ENCODE measurements at places on chromosomes 12 and 14.

- no peaks in the 10 kb centered on the region for H3K4me1 ChIP-seq
- H3K4me3 ChIP-seq, result no peak overlapping the region
- H3K36me3 ChIP-seq, result no peaks in the 10 kb centered on the region
- DNase-seq, result no peak
- no peaks in the 10 kb centered on the region for H3K27me3 ChIP-seq
Observed at GRCh38 chr12:17949558-17950141, 140.3 kb downstream of the RERGL start.

- H3K36me3 ChIP-seq, result no peaks in the 10 kb centered on the region
- peaks cover 10% of the 10 kb centered on the region for H3K4me1 ChIP-seq
- no peak overlapping the region for H3K4me3 ChIP-seq
- H3K27me3 ChIP-seq, result peaks cover 14% of the 10 kb centered on the region
- no peak overlapping the region for H3K27ac ChIP-seq
Observed at GRCh38 chr12:116637589-116638150, 78.5 kb downstream of the MAP1LC3B2 start.

DNA sequence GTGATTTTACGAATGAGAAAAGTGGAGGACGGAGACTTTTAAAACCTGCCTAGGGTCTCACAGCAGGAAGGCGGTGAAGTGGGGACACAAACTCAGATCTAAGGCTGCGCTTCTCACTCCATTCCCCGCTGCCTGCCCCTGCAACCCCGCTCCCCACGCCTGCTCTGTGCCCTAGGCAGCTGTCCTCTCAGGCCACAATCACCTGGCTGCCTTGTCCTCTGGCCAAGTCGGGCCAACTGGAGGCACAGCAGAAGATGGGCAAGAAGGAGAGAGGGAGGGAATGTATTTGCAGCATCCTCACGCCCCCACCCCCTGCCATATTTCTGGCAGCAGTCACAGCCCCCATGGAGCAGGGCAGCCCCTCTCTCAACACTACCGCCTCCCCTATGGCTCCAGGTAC, 94.9 kb downstream of the CHGA start:
- no peaks in the 10 kb centered on the region for H3K27me3 ChIP-seq
- H3K36me3 ChIP-seq, result peaks cover 8% of the 10 kb centered on the region
- H3K4me1 ChIP-seq, result peaks cover 25% of the 10 kb centered on the region
- peak overlapping the region; percentile 25 for H3K27ac ChIP-seq
- DNase-seq, result no peak

GRCh38 chr12:66438601-66439000, 136.3 kb downstream of the HELB start:
- H3K27ac ChIP-seq, result no peak overlapping the region
- H3K36me3 ChIP-seq, result no peaks in the 10 kb centered on the region
- no peak for DNase-seq
- H3K4me1 ChIP-seq, result no peaks in the 10 kb centered on the region
- H3K27me3 ChIP-seq, result no peaks in the 10 kb centered on the region
- H3K4me3 ChIP-seq, result no peak overlapping the region

DNA sequence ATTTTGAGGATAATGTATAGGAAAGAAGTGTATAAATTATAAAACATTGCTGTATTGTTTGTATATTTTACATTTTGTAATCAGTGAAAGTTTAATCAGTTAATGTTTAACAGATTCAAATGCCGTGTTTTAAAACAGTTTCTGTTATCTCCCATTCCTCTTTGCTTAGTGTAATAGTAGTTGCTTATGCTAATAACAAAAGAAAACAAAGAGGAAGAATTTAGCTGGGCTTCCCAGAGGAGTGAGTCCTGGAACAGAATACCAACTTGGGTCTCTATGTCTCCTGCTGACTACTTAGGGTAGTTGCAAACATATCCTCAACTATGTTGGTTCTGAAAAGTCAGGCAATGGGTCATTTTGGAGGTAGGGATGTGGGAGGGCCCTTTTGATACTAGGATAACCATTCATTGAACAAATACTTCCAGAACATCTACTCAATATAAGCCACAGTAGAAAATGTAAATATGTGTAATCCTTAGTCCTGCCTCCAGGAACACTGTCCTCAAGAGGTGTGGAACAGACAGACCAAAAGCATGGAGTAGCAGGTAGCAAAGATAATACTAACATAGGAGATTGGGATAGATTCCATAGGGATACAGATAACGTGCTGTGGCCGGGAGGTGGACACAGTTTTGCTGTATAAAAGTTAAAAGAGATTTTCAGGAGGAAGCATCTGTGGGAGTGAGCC, 36.1 kb upstream of the EVL start:
- peaks cover 8% of the 10 kb centered on the region for H3K27me3 ChIP-seq
- no peak overlapping the region for H3K4me3 ChIP-seq
- H3K27ac ChIP-seq, result no peak overlapping the region

- DNase-seq, result no peak
- peaks cover 4% of the 10 kb centered on the region for H3K27me3 ChIP-seq
- H3K4me1 ChIP-seq, result peaks cover 8% of the 10 kb centered on the region
- H3K36me3 ChIP-seq, result no peaks in the 10 kb centered on the region
Observed at GRCh38 chr12:70661466-70662161, 24.4 kb upstream of the PTPRB start.

DNA sequence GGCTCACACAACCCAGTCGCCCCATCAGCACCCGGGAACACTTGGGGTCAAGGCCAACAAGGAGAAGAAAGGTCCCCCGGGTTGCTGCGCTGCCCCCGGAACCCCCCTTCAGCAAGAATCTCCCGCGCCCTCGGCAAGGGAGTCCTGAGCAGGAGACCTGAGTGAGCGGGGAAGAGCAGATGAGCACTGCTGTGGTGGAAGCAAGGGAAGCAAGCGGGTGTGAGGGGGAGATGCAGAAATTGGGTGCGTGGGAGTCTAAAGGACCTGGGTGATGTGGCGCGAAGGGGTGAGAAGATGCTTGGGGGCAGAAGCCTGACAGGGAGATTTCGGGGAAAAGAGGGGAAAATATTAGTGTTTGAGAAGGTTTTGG, 105.5 kb upstream of the PRB2 start:
- H3K36me3 ChIP-seq, result peaks cover 9% of the 10 kb centered on the region
- H3K4me3 ChIP-seq, result no peak overlapping the region
- H3K27me3 ChIP-seq, result peaks cover 25% of the 10 kb centered on the region
- no peak overlapping the region for H3K27ac ChIP-seq
- DNase-seq, result no peak

- no peak for DNase-seq
- peaks cover 3% of the 10 kb centered on the region for H3K4me1 ChIP-seq
- H3K4me3 ChIP-seq, result no peak overlapping the region
- no peaks in the 10 kb centered on the region for H3K36me3 ChIP-seq
- H3K27me3 ChIP-seq, result no peaks in the 10 kb centered on the region
- no peak overlapping the region for H3K27ac ChIP-seq
Observed at GRCh38 chr12:24909667-24910066, 39.2 kb downstream of the BCAT1 start.

GRCh38 chr12:38788106-38788505, 117.3 kb downstream of the CPNE8 start:
- H3K4me1 ChIP-seq, result no peaks in the 10 kb centered on the region
- no peak overlapping the region for H3K4me3 ChIP-seq
- H3K27me3 ChIP-seq, result no peaks in the 10 kb centered on the region
- no peak overlapping the region for H3K27ac ChIP-seq
- H3K36me3 ChIP-seq, result peaks cover 2% of the 10 kb centered on the region

- no peaks in the 10 kb centered on the region for H3K36me3 ChIP-seq
- H3K27ac ChIP-seq, result no peak overlapping the region
- no peak for DNase-seq
- H3K4me3 ChIP-seq, result no peak overlapping the region
Observed at GRCh38 chr14:79842270-79842669, 369.0 kb downstream of the DIO2 start.

DNA sequence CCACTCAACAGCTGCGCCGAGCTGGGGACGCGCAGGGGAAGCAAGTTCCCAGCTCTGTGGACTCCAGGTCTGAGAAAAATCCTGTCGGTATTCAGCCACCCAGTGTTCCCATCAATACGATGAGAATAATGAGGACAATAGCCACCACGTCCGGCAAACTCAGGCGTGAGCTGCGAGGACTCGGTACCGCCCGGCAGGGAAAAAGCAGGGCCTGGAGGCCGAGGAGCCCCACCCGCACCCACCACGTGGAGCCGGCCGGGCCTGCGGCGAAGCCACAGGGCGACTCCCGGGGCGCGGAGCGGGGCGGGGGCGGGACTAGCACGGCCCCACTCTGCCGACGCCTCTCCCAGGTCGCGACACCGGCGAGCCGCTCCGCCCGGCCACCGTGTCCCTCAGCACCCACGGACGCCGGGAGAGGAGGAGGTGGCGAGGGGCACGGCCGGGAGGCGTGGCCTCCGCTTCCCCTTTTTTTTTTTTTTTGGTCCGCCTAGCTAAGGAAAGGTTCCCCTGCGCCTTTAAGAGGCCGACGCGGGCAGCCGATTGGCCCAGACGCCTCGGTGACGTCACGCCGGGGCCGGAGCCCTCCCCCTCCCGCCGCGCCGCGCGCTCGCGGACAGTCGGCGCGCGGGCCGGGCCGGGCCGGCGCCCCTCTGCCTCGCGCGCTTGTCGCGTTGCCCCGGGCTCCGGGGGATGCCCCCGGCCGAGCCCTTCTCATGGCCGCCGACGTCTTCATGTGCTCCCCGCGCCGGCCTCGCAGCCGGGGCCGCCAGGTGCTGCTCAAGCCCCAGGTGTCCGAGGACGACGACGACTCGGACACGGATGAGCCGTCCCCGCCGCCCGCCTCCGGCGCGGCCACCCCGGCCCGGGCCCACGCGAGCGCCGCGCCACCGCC, at the start of gene MLXIP:
Gene MLXIP, plus strand, starts transcription at position 616 of the 892 bp plus-strand sequence. Its CDS starts 98 bp downstream, at position 714.
- H3K27me3 ChIP-seq, result no peaks in the 10 kb centered on the region
- H3K4me1 ChIP-seq, result peaks cover 39% of the 10 kb centered on the region
- peak within 1 kb of the TSS; percentile 82 for H3K27ac ChIP-seq
- DNase-seq, result peak; percentile 87
- peak within 1 kb of the TSS; percentile 93 for H3K4me3 ChIP-seq

DNA sequence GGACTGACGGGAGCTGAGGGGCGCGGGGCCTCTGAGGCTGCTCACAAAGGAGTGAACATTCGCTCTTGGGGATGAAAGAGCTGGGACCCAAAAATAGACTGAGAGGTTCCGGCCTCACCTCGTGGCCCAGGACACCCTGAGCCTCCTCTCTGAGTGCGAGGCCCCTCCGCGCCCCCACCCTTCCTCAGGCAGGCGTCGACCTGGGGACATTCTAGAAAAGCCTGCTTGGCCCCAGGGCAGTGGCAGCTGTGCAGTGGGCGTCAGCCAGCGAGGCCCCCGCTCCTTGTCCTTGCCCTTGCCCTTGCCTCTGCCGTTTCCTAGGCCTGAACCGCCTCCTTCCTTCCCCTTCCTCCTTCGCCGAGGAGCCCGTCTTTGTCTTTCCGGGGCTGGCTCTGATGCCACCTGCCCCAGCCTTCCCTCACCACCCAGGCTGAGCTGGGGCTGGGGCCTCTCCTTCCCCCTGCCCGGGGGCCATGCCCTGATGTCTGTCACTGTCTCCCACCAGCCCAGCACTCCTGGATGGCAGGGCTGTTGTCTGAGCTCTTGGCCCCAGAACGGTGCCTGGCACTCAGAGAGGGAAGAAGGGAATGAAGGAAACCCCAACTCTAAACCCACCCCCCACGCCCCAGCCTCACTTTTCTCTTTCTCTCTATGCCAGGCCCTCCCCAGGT, 208.2 kb upstream of the RTL1 start:
- no peaks in the 10 kb centered on the region for H3K4me1 ChIP-seq
- no peak overlapping the region for H3K4me3 ChIP-seq
- no peak for DNase-seq
- peaks cover 6% of the 10 kb centered on the region for H3K27me3 ChIP-seq

GRCh38 chr14:59330455-59330854, 134.7 kb downstream of the GPR135 start:
- H3K4me1 ChIP-seq, result peaks cover 10% of the 10 kb centered on the region
- H3K36me3 ChIP-seq, result peaks cover 46% of the 10 kb centered on the region
- H3K4me3 ChIP-seq, result peak overlapping the region; percentile 57
- H3K27ac ChIP-seq, result peak overlapping the region; percentile 88
- no peaks in the 10 kb centered on the region for H3K27me3 ChIP-seq

GRCh38 chr12:115983226-115983798, 294.2 kb downstream of the MED13L start:
- no peak overlapping the region for H3K4me3 ChIP-seq
- DNase-seq, result no peak
- H3K27me3 ChIP-seq, result no peaks in the 10 kb centered on the region
- no peak overlapping the region for H3K27ac ChIP-seq

DNA sequence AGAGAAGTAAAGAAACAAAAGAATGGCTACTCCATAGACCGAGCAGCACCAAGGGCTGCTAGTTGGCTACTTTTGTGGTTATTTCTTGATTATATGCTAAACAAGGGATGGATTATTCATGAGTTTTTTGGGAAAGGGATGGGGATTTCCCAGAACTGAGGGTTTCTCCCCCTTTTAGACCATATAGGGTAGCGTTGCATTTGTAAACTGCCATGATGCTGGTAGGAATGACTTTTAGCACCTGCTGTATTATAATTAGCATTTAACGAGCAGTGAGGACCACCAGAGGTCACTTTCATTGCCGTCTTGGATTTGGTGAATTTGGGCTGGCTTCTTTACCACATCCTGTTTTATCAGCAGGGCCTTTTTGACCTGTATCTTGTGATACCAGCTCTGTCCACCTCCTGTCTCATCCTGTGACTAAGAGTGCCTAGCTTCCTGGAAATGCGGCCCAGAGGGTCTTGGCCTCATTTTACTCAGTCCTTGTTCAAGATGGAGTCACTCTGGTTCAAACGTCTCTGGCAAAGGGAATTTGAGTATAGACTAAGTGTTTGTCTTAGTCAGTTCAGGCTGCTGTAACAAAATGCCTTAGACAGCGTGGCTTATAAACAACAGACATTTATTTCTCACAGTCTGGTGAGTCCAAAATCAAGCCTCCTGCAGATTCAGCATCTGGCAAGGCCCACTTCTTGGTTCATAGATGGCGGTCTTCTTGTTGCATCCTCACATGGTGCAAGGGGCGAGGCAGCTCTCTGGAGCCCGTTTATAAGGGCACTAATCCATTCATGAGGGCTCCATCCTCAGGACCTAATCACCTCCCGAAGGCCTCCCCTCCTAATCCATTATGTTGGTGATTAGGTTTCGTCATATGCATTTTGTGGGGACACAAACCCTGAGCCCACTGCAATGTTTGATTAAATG, 348.3 kb upstream of the SFSWAP start:
- H3K4me1 ChIP-seq, result no peaks in the 10 kb centered on the region
- no peak overlapping the region for H3K4me3 ChIP-seq
- H3K27me3 ChIP-seq, result peaks cover 3% of the 10 kb centered on the region
- no peak for DNase-seq
- H3K36me3 ChIP-seq, result no peaks in the 10 kb centered on the region

DNA sequence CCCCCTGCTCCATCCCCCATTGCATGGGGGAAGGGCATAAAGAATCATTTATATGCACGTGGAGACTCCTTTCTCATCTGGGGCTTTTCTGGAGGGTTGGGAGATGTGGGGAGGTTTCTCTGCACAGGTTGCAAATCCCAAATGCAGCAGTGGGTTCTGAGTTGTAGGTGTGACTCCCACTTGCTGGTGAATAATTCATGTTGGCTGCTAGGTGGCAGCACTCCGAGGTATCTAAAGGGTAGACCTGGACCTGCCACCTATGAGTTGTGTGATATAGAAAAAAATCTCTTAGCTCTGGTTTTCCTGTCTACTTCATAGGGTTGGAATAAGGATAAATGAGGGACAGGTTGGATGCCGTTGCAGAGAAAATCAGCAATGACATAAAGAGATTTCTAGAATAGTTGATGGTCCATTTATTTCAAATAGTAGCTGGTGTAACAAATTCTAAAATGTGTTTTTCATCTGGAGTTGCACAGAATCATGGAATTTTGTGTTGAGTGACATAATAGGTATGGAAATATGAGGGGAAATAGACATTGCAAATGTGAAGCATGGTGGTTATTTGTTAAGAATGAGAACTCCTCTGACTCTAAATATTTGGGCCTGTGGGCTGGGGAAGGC, 4.6 kb downstream of the MARCHF9 start:
- no peak overlapping the region for H3K27ac ChIP-seq
- peaks cover 14% of the 10 kb centered on the region for H3K36me3 ChIP-seq
- peaks cover 31% of the 10 kb centered on the region for H3K4me1 ChIP-seq
- no peak overlapping the region for H3K4me3 ChIP-seq
- H3K27me3 ChIP-seq, result peaks cover 3% of the 10 kb centered on the region
